ENCODE measurements at places on chromosomes 7 and 10.

GRCh38 chr7:44762726-44763522, 14.3 kb downstream of the ZMIZ2 start:
- DNase-seq, result no peak

DNA sequence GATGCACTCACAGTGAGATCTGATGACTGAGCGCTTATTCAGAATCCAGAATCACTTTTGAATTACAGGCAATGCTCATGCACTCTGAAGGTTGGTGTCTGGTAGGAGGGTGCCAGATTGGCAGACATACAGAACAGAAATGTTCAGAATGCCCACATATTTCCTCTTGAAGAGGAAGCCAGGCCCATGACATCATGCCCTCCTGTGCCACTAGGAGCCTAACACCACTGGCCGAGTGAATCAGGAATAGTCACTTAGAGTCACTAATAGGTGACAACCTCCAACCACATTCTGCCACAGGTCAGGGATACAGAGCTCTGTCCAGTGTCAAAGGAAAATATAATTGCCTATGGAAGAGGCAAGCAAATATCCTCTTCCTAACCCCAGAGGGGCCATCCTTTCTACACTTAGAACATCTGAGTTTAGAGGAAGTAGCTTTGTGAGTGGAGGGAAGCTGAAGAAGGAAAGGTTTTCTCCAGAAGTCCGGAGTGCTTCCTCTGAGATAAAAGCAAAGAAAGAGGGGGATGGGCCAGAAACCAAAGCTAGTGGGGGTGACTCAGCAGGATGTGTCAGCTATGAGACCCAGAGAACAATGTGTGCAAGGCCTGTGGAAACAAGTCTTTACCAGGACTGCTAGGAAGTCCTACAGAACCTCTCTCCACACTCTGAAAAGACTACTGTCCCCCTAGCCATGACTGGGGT, 838.8 kb downstream of the GRID1 start:
- peak; percentile 1 for DNase-seq

DNA sequence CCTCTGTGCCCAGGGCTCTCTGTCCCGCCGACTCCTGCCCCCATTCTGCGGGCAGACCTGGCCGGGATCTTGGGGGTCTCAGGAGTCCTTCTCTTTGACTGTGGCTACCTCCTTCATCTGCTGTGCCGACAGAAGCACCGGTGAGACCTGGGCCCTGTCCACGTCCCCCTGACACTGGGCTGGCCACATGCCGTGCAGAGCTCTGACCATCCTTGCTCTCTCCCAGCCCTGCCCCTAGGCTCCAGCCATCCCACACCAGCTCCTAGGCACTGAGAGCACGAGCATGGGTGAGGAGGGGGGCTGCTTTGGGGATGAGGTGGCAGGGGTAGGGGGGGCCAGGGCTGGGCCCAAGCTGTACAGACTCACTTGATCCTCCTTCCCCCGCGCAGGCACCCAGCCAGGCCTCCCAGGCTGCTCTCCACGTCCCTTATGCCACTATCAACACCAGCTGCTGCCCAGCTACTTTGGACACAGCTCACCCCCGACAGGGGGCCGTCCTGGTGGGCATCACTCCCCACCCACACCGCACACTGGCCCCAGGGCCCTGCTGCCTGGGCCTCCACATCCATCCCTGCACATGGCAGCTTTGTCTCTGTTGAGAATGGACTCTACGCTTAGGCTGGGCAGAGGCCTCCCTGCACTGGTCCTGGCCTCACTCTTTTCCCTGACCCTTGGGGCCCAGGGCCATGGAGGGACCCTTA, 4.8 kb upstream of the PILRB start:
- DNase-seq, result no peak

GRCh38 chr10:5079306-5079830, 14.8 kb upstream of the AKR1C3 start:
- no peak for DNase-seq

GRCh38 chr7:16113058-16113457, 308.3 kb downstream of the CRPPA start:
- DNase-seq, result no peak
